Effector CD8-positive, alpha-beta T cell (primary cell): ENCODE measurements at places on chromosomes 7 and 10.

DNA sequence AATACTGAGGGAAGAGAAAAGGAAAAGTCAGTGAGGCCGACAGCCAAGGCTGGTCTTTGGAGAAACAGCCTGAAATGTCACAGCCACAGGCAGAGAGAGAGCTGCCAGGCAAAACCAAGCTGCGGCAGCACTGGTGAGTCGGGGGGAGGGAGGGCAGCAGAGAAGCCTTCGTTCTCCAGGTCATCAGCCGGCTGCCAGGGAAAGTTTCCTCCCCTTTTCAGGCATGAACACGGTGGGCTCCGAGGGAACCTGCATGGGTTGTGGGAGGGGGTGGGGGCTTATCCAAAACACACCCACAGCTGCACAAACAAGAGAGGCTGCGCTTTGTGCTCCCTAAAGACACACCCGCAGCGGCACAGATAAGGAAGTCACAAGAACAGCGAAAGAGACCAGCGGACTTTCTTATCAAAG, 62.3 kb upstream of the NKX6-2 start:
- no peak for DNase-seq

DNA sequence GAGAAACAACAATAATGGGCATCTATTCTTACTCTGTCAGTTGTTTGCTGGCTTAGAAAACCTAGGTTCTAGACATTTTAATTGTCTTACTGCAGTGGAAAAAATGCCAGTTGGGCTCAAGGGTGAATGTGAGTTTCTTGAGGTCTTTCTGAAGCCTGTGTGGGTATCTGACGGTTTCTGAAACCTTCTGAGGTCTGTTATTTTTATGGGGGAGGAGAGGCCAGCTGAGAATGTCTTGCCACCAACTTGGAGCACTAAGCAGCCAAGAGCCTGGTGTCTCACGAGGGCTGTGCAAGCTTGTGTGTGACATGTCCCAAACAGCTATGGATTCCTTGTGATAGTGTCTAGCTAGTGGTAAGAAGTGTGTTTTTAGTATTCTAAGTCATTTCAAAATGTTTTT, 24.2 kb upstream of the DDC start:
- no peak for DNase-seq

GRCh38 chr10:100157156-100157555, 28.7 kb downstream of the ERLIN1 start:
- no peak for DNase-seq

DNA sequence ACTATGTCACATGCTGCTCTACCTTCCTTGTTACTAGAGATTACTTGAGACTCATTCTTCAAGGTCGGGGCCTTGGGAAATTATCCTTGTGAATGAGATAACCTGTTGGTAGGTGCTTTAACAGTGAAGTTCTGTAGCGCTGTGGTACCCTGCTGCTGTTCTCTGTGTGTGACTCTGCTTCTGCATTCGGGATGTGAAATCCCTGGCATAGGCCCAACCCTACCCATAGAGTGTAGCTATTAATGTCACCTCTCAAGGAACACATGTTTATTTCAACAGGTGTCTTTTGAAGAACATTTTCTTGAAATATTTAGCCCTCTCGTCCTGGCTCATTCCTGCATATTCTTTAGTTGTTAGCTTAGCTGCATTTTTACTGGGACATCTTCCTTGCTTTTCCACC, 41.8 kb upstream of the TMEM236 start:
- no peak for DNase-seq

DNA sequence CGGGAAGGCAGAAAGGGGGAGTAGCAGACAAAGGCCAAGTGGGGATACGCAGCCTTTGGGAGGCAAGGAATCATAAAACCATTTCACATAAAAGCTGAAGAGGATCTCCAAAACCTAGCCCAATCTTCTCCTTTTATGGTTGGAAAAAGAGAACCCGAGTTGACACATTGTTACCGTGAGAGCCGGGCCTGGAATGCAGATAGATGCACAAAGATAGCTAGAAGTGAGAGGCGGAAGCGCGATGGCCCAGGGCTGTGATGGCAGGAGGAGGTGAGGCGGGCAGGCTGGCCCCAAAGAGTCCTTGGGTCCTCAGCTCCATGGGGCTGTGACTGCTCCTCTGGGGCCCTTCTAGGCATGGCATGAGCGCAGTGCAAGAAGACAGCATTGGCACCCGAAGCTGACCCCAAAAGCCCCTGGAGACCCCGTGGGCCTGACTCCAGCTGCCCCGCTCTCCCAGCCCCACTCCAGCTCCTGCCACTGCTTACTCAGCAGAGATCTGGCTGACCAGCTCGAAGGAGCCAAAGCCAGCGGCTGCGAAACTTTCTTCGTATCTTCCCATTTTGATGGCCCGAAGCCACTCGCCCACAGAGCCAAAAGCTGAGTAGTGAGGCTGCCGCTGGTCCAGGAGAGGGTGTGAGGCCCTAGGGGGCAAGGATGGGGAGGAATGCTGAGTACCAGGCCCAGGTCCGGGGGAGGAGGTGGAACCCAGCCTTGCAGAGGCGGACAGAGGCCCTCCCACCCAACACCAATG, 22.5 kb downstream of the EPHB4 start:
- DNase-seq = no peak

GRCh38 chr10:91741356-91741755, 56.9 kb upstream of the TNKS2 start:
- DNase-seq = no peak

- no peak for DNase-seq
Measured at GRCh38 chr10:121015916-121016315, 164.8 kb downstream of the WDR11 start.

GRCh38 chr10:79165070-79165778, 96.5 kb downstream of the ZMIZ1 start:
- DNase-seq = no peak
